Natural killer cell treated with Interleukin-12 subunit alpha and Interleukin-12 subunit beta and Interleukin-15 and Interleukin-18, amount 100 ng/mL, for 72 hours (primary cell): ENCODE measurements at places on chromosomes 12 and 14. TPM values are rescaled to one million over a fixed set of nuclear protein-coding genes. Genes with fewer than 3 reads are reported as not detected.

GRCh38 chr12:125140279-125141209 lies 75.3 kb downstream of the AACS start:
- DNase-seq, result no peak
- no peaks in the 10 kb centered on the region for H3K36me3 ChIP-seq
- H3K4me1 ChIP-seq, result no peaks in the 10 kb centered on the region
- H3K27me3 ChIP-seq, result no peaks in the 10 kb centered on the region
- H3K27ac ChIP-seq, result no peak overlapping the region

DNA sequence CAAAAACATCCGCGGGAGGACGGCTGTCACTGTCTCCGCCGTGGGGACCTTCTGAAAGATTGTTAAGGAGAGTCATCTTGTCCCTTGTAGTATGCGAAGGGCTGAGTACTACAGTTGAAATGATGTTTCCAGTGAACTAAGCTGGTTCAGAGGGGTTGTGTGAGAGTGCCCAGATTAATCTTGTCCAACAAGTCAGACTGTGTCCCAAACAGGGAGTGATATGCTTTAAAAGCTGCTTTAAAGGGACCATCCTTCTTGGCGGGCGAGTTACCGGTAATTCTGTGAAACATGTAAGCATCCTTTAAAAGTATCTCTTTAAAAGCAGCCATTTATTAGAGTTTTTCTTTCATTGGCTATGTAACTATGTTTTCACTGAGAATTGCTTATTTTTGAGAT lies 1.1 kb downstream of the WDR20 start:
- H3K4me1 ChIP-seq, result peaks cover 25% of the 10 kb centered on the region
- H3K27ac ChIP-seq, result peak overlapping the region; percentile 96
- no peak for DNase-seq

DNA sequence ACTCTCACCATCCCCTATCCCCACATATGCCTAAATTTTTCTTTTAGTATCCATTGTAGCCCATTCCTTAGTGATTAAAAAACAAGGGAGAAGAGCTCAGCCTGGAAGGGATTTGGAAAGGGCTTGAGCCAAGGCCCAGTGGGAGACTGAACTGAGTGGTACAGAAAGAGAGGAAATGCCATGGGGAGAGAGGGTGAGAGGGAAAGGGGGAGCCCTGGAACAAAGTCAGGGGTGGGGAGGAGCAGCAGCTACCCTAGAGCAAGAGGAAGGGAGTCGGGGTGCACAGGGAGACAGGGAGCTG lies 2.6 kb upstream of the ATN1 start:
- H3K27ac ChIP-seq, result peak overlapping the region; percentile 54
- no peaks in the 10 kb centered on the region for H3K27me3 ChIP-seq
- no peak for DNase-seq
- peak overlapping the region; percentile 65 for H3K4me3 ChIP-seq
- H3K4me1 ChIP-seq, result peaks cover 42% of the 10 kb centered on the region

- no peaks in the 10 kb centered on the region for H3K4me1 ChIP-seq
- no peak for DNase-seq
Observed at GRCh38 chr14:32587461-32587860, 258.4 kb downstream of the AKAP6 start.

- no peak overlapping the region for H3K27ac ChIP-seq
- DNase-seq, result no peak
- no peaks in the 10 kb centered on the region for H3K4me1 ChIP-seq
- H3K27me3 ChIP-seq, result peaks cover 24% of the 10 kb centered on the region
Observed at GRCh38 chr12:103665971-103666370, 78.9 kb downstream of the STAB2 start.

DNA sequence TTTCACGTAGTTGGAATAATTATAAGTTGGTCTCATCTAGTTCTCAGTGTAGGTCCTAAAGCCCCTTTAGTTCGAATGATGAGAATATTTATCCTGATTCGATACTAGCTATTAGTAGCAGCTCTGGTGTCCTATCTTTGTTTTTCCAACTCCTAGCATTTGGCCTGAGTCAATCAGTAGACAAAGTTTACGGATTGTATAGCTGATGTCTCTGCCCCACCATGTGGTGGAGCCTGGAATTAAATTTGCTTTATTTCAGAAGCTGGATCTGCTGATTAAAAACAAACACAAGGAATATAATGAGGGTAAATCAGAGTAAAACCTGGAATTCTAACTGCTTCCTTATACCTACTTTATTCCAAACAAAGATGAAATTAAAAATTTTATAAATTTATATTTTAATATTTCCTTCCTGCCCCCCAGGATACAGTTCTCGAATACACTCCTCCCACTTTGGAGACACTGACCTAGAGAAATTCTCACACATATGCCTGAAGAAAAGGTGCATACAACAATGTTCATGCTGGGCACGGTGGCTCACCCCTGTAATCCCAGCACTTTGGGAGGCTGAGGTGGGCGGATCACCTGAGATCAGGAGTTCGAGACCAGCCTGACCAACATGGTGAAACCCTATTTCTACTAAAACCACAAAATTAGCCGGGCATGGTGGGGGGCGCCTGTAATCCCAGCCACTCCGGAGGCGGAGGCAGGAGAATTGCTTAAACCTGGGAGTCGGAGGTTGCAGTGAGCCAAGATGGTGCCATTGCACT lies 7.6 kb upstream of the BRMS1L start:
- peaks cover 7% of the 10 kb centered on the region for H3K27me3 ChIP-seq
- H3K4me1 ChIP-seq, result no peaks in the 10 kb centered on the region
- DNase-seq, result no peak
- no peaks in the 10 kb centered on the region for H3K36me3 ChIP-seq
- no peak overlapping the region for H3K27ac ChIP-seq
- H3K4me3 ChIP-seq, result no peak overlapping the region

GRCh38 chr12:44874981-44875416 lies 1.1 kb downstream of the NELL2 start:
- peak overlapping the region; percentile 89 for H3K4me3 ChIP-seq
- DNase-seq, result no peak
- peaks cover 14% of the 10 kb centered on the region for H3K4me1 ChIP-seq
- H3K27me3 ChIP-seq, result peaks cover 40% of the 10 kb centered on the region
- peaks cover 17% of the 10 kb centered on the region for H3K36me3 ChIP-seq

DNA sequence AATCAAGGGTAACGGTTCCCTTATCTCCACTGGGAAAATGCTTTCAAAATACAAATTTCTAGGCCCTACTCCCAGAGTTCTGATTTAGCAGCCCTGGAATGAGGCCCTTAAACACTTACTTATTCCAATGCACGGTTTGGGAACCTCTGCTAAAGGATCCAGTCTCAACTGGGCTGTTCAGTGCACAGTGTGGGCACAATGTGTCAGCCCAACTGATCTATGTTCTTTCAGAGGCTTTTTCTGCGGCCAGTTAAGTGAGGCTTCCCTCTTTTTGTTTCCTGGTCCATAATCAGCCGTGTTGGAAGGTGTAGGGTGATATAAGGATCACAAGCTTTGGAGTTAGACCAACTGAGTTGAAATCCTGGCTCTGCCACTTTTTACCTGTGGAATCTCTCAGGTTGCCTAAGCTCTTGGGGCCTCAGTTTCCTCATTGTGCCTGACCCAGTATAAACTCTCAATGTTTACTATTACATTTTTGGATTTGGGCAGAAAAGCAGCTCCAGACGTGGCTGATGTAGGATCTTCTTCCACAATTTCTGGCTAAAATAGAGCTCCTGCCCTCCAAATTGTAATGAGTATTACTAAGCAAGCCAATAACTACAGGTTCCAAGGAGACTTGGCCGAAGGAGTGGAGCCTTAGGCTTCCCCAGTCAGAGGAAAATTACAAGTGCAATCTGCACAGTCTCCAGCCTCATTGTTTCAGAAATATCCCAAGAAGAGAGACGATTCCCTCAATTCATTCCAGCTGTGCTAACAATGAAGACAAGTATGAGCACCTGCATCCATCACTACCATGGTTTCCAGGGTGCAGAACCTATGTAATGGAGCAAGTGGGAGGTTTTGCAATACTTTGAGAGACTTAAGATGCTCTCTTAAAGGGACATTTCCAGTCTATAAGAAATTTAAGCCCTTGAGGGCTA lies 2.3 kb upstream of the ANGEL1 start:
- H3K4me1 ChIP-seq, result peaks cover 16% of the 10 kb centered on the region
- H3K4me3 ChIP-seq, result no peak overlapping the region
- DNase-seq, result no peak
- no peak overlapping the region for H3K27ac ChIP-seq
- H3K36me3 ChIP-seq, result no peaks in the 10 kb centered on the region

GRCh38 chr12:77522247-77522646 lies 308.4 kb upstream of the NAV3 start:
- H3K27me3 ChIP-seq, result no peaks in the 10 kb centered on the region
- H3K27ac ChIP-seq, result no peak overlapping the region
- H3K4me3 ChIP-seq, result no peak overlapping the region
- H3K4me1 ChIP-seq, result no peaks in the 10 kb centered on the region
- H3K36me3 ChIP-seq, result peaks cover 11% of the 10 kb centered on the region
- DNase-seq, result no peak

GRCh38 chr12:7137908-7138307 lies 7.7 kb downstream of the CLSTN3 start:
- no peak for DNase-seq
- no peaks in the 10 kb centered on the region for H3K27me3 ChIP-seq
- peaks cover 3% of the 10 kb centered on the region for H3K4me1 ChIP-seq
- no peaks in the 10 kb centered on the region for H3K36me3 ChIP-seq
- H3K4me3 ChIP-seq, result no peak overlapping the region
- H3K27ac ChIP-seq, result no peak overlapping the region

GRCh38 chr12:112947761-112948160 lies 9.5 kb downstream of the OAS3 start:
- no peak overlapping the region for H3K4me3 ChIP-seq
- H3K4me1 ChIP-seq, result peaks cover 7% of the 10 kb centered on the region

- H3K4me3 ChIP-seq, result no peak overlapping the region
- peaks cover 16% of the 10 kb centered on the region for H3K4me1 ChIP-seq
- H3K27ac ChIP-seq, result no peak overlapping the region
Observed at GRCh38 chr14:77714926-77715325, 7.0 kb downstream of the SLIRP start.

DNA sequence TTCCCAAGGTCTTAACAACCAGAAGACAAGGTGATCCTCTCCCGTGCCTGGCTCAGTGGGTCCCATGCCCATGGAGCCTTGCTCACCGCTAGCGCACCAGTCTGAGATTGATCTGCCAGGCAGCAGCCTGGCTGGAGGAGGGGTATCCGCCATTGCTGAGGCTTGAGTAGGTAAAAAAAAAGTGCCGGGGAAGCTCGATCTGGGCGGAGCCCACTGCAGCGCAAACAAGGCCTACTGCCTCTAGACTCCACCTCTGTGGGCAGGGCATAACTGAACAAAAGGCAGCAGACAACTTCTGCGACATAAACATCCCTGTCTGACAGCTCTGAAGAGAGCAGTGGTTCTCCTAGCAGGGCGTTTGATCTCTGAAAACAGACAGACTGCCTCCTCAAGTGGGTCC lies 104.0 kb downstream of the C14orf39 start:
- H3K27ac ChIP-seq, result no peak overlapping the region
- no peaks in the 10 kb centered on the region for H3K4me1 ChIP-seq
- H3K36me3 ChIP-seq, result no peaks in the 10 kb centered on the region
- H3K4me3 ChIP-seq, result no peak overlapping the region

DNA sequence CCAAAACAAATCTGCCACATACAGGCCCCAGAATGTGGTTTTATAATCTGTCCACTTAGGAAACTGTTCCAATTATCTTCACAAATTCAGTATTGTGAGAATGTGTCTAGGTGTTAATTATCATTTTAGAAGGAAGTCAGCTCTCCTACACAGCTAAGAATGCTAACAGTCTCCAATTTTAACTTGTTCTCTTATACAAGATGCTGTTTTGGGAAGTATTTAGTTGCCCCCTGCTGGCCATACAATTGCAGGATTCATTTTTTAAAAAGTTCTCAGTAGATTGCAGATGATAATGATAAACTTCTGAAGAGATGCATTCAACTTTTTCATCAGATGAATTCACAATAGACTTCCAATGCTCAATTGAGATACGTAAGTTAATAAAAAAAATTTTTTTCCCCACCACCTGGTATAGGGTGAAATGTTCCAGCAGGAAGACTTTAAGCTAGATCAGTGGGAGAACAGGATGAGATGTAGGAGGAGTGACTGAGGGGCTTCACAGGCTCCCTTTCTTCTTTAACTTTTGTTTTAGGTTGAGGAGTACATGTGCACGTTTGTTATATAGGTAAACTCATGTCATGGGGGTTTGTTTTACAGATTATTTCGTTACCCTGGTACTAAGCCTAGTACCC lies 27.3 kb upstream of the OSBPL8 start:
- no peak for DNase-seq
- peak overlapping the region; percentile 96 for H3K27ac ChIP-seq

Gene PAX9
- total RNA-seq, result not detected

Gene CLMN
- total RNA-seq, result 2.6 TPM

Gene LRP1-AS
- total RNA-seq, result not detected
